Cardiac muscle cell (in vitro differentiated cells and primary cell): ENCODE measurements at places on chromosomes 16 and 17. TPM values are rescaled to one million over a fixed set of nuclear protein-coding genes. Genes with fewer than 3 reads are reported as not detected.

The KRT36 gene
- total RNA-seq = not detected in 2 replicates

The CEP112 gene
- total RNA-seq = 4.2 and 10.9 TPM in 2 replicates

The GRAPL gene
- total RNA-seq = 0.57 TPM in 1 of 2 replicates, not detected in the other

The GID4 gene
- 9.8 and 10.7 TPM in 2 replicates for total RNA-seq
